ENCODE measurements at places on chromosomes 16 and 17.
A peak's percentile ranks its signal among the peaks of the same experiment; 100 is the strongest.

GRCh38 chr16:85958731-85959130 is 59.8 kb downstream of the IRF8 start:
- ATAC-seq = no peak

- ATAC-seq = no peak
Measured at GRCh38 chr16:52871481-52871880, 181.2 kb downstream of the CHD9NB start.

DNA sequence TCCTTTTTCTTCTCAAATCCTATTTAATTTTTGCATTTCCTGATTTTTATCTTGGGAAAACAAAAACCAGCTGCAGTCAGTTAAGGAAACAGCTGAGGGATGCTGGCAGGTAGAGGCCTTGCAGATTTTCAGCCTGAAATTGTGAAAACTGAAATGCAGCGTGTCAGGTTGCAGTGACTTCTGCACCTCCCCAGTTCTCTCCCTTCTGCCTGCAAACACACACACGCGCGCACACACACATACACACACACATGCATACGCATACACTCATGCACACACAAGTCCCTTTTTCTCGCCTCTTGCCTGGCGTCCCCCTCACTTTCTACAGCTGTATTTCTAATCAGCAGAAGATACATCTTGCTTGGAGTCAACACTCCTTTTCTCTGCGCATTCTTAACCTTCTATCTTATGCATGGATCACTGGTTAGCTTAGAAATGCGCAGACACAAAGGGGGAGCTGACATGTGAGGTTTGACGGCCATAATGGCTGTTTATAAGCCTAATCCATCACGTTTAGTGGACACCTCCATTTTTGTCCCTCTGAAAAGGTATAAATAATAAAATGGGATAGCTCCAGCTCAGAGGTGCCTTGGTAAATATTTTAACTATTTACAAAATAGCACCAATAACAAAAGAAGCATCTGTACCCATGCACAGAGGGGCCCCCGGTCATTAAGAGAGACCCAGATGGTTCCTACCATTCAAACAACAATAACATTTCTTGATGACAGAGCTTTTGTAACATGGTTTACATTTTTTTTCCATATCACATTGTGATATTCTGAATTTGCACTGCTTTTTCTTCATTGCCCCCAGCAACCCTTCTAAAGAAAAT is 392.1 kb upstream of the SALL1 start:
- ATAC-seq = no peak

DNA sequence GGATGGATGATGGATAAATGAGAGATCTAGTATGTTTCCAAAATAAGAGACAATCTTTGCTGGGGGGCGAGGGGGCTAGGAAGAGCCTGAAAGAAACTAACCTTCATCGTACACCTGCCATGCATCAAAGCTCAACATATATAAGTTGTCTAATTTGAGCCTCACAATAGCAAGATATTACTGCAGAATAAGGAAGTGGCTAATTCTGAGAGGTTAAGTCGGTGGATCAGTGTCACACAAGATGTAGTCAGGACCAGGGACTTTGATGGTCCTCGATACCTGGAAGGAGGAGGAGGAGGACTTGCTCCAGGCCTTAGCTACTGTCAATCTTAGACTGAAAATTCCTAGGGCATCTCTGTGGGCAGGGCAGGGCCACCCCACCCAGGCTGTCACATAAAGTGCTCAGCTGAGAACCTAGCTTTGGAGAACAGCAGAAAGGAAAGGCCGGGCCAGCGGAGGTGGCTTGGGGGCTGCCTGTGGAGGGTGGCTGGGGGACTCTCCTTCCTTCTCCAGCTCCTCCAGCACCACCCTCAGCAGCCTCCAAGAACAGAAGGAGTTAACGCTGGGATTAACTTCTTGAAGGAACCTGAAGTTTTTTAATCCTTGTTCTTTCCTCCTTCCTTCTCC is 460 bp upstream of the SLC13A2 start:
- no peak for ATAC-seq

GRCh38 chr16:69328854-69329316 is 1.5 kb downstream of the PDF start:
- no peak for ATAC-seq

- no peak for ATAC-seq
Measured at GRCh38 chr17:68507576-68507975, 4.7 kb upstream of the PRKAR1A start.

- ATAC-seq = peak; percentile 87
Measured at GRCh38 chr16:12348733-12349704, 372.5 kb downstream of the SNX29 start.

DNA sequence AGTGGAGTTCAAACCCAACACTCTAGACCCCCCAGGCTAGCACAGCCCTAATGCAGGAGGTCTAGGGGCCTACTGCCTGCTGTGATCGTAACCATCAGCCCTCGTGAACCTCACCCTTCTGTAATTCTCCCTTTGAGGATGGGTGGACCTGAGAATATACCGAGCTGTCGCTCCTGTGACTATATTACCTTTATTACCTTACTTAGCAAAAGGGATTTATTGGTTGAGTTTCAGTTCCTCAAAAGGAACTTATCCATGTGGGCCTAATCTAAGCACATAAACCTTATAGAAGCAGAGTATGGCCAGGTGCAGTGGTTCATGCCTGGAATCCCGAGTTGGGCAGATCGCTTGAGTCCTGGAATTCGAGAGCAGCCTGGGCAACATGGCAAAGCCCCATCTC is 19.2 kb upstream of the EMP2 start:
- ATAC-seq = peak; percentile 71

DNA sequence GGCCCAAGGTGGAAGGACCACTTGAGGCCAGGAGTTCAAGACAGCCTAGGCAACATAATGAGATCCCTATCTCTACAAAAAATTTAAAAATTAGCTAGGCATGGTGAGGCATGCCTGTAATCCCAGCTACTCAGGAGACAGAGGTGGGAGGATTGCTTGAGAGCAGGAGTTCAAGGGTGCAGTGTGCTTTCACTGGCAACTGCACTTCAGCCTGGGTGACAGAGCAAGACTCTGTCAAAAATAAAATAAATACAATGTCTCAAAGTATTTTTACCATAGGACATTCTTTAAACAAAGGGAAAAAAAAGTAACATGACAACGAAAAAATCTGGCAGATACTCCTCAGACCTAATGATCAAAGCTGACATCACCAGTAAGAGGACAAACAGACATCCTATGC is 72.6 kb downstream of the FBXL20 start:
- ATAC-seq = no peak

DNA sequence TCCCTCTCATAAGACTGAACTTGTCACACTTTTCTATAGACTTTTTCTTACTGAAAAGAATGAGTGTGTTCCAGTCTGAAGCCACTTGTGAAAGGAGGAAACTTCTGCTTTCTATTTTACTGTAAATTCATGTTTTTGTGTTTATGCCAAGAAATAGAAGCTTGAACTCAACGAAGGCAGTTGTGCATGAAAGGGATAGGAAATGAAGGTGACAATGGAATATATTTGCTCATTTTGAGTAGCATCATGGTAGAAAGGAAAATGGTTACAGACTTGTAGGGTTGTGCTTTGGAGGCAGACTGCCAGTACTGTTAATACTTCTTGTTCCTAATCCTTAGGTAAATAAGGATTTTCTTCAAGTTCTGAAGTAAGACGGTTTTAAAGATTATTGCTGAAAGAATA is 8.1 kb downstream of the CLTC start:
- ATAC-seq = peak; percentile 76

GRCh38 chr16:90078579-90078895 is 1.4 kb upstream of the PRDM7 start:
- ATAC-seq = no peak

- ATAC-seq = no peak
Measured at GRCh38 chr17:3549610-3550162, 7.9 kb downstream of the TRPV3 start.

DNA sequence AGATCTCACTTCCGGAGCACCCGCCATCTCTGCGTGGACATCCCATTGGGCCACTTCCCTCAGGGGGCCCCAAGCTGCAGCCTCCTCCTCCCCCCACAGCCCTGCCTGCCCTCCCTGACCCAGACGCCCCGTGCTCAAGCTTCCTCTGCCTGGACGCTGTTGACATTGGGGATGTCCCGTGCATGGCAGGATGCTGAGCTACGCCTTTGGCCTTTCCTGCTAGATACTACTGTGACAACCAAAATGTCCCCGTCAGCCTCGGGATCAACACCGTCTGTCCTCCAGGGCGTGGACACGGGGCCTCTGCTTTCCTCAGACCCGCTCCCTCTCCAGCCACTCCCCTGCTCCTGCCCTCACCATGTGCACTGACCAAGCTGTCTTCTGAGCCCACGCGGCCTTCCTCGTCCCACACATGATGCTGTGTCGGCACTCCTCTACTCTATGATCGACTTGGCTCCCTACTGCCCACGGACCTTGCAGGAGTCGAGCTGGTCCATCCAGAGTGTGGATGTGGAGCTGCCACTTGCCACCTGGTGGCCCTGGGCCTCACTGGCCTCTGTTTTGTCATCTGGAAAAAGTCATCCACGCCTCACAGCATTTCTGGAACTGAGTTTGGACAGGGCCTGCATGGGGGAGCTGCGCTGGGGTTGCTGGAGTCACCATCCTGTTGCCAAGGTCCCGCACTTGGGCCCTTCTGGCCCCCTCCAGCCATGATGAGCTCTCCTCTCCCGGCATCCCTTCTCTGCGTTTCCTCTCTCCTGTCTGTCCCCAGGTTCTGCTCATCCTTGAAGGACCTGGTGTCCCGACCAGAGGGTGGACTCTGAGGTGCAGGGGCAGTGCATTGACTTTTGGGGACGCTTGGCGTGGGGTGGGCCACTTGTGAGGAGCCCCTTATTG is 221.7 kb upstream of the CIBAR2 start:
- ATAC-seq = no peak

Data from stimulated activated memory B cell treated with anti-CD40 and anti-IgM and Interleukin-4, amounts not matched to agents 10 μg/mL and 1 μg/mL and 100 μg/mL, for 72 hours (primary cell).